ENCODE measurements at places on chromosomes 1 and 21.

GRCh38 chr1:160711602-160712311 is at the start of gene CD48:
TSS of gene CD48 (minus strand) at chr1:160711822. CDS start at chr1:160711763, 59 bp downstream.
- DNase-seq, result peak; percentile 38

- DNase-seq, result no peak
These were observed 9.1 kb downstream of the IBA57 start for GRCh38 chr1:228174482-228175315.

DNA sequence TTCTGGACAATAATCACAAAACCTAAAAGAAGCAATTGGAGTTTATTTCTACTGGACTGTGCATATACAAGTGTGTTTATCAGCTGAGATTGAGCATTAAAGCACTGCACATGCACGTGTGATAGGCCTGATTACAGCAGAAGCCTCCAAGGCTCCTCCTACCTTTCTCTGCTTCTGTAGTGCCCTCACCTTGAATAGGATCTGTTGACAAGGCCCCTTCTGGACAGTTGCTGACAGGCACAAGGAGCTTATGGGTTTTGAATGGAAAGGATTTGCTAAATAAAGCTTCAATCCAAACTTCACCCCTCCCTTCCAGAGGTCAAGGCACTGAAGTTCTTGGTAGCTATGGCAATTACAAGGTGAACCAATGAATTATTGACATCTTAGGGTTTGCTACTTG is 7.9 kb upstream of the SGIP1 start:
- DNase-seq, result no peak

DNA sequence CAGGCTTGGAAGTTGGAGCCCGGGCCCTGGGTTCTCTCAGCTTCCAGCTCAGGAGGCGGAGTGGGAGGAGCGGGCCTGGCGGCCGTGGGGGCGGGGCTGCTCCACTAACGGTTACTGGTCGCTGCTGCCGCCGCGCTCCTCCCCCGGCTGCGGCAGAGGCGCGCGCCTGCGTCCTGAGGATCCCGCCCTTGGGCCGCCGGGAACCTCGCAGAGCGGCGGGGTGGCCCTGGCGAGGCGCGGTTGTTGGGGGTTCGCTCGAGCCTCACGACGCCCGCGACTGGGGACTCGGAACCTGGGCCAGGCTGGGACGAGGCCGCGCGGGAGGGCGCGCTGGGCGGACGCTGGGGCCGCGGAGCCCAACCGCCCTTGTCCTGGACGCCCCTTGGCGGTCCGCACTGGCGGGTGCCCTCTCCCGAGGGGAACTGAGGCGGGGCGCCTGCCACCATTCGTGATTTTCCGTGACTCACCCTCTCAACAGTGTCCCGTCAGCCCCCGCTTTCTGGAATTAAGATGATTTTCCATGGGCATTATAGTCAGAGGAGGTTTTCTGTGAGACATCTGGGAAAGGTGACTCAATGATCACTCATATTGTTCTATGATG is 34.1 kb downstream of the OR2G3 start:
- DNase-seq, result peak; percentile 46

DNA sequence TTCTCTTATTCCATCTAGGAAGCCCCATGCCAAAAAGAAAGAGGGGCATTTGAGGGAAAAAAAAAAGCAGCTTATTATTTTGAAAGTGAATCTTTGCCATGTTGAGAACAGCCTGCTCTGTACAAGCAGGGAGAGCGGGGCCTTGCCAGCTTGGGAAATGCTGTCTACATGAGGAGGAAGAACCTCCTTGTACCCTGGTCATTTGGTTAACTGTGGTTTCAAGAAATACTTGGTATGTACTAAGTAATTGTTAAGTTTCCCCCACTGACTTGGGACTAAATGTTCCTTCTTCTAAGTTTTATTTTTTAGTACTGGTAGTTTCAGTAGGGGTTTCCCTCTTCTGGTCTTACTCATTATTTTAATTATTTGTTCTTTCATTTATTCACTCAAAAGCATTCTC is 144.1 kb upstream of the HOOK1 start:
- DNase-seq, result no peak

- peak; percentile 73 for DNase-seq
These were observed 96.7 kb upstream of the TRABD2B start for GRCh38 chr1:48093696-48094528.

DNA sequence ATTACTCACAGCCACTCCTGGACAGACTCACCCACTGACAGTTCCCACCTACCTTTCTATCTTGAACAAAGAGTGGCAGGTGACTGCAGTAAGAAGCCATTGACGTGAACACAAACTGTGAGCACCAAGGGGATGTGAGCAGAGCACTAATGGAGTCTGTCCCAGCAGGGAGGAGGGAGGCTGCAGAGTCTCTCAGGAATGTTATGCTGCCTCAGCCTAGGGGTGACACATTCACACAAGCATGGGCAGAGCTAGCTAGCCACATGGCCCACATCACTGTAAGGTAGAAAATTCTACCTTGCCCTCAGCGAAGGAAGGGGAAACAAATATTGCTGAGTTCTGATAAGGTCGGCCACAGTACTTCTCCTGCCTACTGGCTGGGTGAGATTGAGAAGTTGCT is 56.8 kb upstream of the PTGFRN start:
- no peak for DNase-seq

DNA sequence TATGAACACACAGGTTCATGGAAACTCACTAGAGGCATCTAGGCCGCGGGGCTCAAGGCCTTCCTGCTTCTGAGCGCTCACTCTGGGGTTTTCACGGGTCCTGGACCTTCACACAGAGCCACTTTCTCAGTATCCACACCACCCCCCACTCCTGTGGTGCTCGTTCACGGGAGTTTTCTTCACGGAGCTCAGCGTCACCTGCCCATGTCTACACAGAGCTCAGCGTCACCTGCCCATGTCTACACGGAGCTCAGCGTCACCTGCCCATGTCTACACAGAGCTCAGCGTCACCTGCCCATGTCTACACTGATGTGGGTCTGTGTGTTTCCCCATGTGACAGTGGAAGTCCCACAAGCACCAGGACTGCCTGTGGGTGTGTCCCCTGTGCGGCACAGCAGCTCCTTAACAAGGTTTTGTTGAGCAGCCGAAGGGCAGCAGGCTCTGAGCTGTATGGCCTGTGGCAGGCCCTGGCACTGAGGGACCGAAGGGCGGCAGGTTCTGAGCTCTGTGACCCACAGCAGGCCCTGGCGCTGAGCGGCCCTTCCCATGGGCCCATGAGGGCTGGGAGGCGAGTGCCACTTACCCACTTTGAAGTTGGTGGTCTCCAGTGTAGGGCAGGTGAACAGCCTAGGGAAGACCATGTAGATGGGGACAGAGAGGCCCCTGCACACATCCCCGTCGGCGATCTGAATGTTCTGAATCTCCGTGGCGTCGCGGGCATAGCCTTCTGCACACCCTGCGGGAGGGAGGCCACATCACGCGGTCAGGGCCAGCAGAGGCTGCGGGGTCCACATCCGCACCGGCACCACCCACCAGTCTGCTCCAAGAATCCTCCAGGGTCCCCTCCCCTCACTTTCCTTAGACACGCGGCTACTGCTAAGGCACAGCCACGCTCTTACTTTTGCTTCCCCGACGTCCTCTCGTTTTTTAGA is 39.8 kb downstream of the VPS26C start:
- DNase-seq, result no peak

DNA sequence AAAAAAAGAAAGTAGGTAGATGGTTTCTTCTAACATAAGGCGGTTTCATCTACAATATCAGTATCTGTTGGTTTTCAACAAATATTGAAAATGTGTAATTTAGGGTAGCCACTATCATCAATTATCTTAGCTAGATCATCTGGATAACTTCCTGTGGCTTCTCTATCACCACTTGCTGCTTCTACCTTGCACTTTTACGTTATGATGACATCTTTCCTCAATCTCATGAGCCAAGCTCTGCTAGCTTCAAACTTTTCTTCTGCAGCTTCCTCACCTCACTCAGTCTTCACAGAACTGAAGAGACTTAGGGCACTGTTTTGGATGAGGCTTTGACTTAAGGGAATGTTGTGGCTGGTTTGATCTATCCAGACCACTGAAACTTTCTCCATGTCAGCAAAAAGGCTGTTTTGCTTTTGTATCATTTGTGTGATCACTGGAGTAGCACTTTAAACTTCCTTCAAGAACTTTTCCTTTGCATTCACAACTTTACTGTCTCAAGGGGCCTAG is 144.9 kb upstream of the HP1BP3 start:
- DNase-seq, result no peak

GRCh38 chr1:46411601-46412341 is 17.7 kb downstream of the FAAH start:
- no peak for DNase-seq

DNA sequence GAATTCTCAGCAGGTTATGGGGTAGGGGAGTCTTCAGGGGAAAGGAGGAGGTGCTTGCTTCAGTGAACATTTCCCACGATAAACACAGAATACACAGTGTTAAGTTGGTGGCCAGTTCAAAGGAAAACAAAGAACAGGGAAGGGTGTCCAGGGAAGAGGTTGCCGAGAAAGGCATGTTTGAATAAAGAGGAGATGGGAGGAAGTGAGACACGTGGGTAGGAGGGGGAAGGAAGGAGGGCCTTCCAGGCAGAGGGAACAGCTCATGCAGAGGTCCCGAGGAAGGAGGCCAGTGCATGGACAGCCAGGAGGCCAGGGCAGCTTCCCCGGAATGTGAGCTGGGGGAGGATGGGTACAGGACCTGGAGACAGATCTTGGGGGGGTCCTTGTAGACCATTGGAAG is 130.3 kb upstream of the TMEM51 start:
- DNase-seq, result no peak

DNA sequence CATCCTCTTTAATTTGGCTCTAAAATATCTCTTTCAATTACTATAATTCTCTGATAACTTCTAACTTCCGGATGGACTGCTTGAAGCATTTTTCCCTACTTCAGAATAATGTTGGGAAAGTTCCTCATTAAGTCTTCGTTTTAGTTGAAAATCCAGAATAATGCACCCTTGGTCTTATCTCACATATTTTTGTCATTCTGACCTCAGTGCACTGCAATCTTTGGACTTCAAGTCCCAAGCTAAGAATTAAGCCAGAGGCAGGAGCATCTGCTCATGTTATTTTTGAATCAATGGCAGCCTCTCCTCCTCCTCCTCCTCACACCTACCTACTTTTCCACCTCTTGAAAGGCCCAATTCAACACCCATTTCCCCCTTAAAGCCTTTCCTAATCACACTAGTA is 169.8 kb downstream of the CYYR1 start:
- no peak for DNase-seq

DNA sequence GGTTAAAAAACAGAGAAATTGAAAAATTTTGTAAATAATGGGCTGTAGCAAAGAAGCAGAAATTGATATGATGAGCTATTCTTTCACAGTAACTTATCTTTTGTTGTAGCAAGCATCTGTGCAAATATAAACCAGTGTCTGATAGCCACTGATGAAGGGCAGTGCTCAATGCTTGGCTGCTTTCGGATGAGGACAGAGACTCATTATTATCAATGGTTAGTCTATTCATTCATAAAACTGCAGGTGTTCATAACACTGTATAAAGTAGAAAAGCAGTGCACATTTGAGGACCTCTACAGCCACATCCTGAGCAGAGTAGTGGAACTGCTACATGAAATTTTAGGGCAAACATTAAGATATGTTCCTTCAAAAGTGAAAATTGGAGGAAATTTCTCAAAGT is 107.2 kb downstream of the FAF1 start:
- no peak for DNase-seq

GRCh38 chr1:38831731-38832369 is 27.7 kb downstream of the RRAGC start:
- no peak for DNase-seq

GRCh38 chr1:109490934-109491302 is 3.0 kb upstream of the CYB561D1 start:
- no peak for DNase-seq
